ENCODE measurements at places on chromosomes 2 and 18.

- DNase-seq, result no peak
- H3K4me3 ChIP-seq, result no peak overlapping the region
- no peaks in the 10 kb centered on the region for H3K27me3 ChIP-seq
- no peak overlapping the region for H3K27ac ChIP-seq
Measured at GRCh38 chr18:58653814-58654509, 17.3 kb upstream of the MALT1 start.

- peaks cover 24% of the 10 kb centered on the region for H3K4me1 ChIP-seq
- no peak overlapping the region for H3K4me3 ChIP-seq
- no peaks in the 10 kb centered on the region for H3K27me3 ChIP-seq
- peak; percentile 39 for DNase-seq
Measured at GRCh38 chr2:168241208-168241607, 6.2 kb downstream of the STK39 start.

GRCh38 chr2:99348173-99348572 lies 11.0 kb downstream of the EIF5B start:
- no peaks in the 10 kb centered on the region for H3K27me3 ChIP-seq
- H3K27ac ChIP-seq, result no peak overlapping the region
- H3K36me3 ChIP-seq, result no peaks in the 10 kb centered on the region
- H3K4me3 ChIP-seq, result no peak overlapping the region
- no peaks in the 10 kb centered on the region for H3K4me1 ChIP-seq
- DNase-seq, result no peak

- H3K4me3 ChIP-seq, result no peak overlapping the region
- peaks cover 42% of the 10 kb centered on the region for H3K4me1 ChIP-seq
- no peak for DNase-seq
- H3K27me3 ChIP-seq, result no peaks in the 10 kb centered on the region
- no peak overlapping the region for H3K27ac ChIP-seq
Measured at GRCh38 chr2:239234191-239235175, 166.3 kb downstream of the HDAC4 start.

- peak overlapping the region; percentile 93 for H3K27ac ChIP-seq
- H3K27me3 ChIP-seq, result no peaks in the 10 kb centered on the region
- DNase-seq, result no peak
- H3K4me1 ChIP-seq, result peaks cover 22% of the 10 kb centered on the region
Measured at GRCh38 chr2:18560797-18561085, 288 bp upstream of the RDH14 start.

DNA sequence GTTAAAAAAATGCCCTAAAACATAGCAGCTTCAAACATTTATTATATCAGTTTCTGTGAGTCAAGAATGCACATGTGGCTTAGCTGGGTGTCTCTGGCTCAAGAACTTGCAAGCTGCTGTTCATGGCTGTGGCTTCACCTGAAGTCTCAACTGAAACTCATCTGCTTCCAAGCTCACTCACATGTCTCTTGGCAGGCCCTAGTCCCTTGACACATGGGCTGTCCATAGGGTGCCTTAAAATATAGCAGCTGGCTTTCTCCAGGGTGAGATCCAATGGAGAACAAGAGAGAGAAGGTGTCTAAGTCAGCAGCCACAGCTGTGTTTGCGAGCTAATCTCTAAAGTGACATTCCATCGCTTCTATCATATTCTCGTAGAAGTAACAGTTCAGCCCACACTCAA lies 152.8 kb downstream of the DSEL start:
- peaks cover 2% of the 10 kb centered on the region for H3K4me1 ChIP-seq
- no peak overlapping the region for H3K4me3 ChIP-seq
- H3K36me3 ChIP-seq, result no peaks in the 10 kb centered on the region
- no peak for DNase-seq

DNA sequence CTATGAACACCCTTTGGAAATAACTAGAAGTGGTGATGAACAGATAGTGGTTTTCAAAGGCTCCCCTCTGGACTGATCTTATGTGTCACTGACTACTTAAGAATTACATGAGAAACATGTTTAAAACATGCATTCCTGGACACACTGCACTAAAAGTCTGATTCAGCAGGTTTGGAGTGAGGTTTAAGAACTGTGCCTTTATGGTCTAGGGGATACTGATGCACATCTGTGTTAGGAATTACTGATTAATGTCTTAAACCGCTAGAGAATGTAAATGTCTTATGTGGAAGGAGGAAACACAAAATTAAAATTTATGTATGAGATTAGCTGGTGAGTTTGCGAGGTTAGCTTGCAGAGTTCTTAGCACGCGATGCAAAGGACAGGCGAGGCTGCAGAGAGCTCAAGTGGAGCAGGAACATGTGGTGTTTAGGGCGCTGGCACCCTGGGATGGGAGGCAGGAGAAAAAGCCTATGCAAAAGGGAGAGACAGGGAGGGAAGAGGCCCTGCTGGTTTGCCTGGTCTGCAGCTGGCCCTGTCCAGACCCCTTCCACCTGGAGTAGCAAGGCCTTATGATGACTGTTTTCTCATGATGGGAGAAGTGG lies 11.7 kb downstream of the SH3YL1 start:
- DNase-seq, result no peak
- H3K27me3 ChIP-seq, result no peaks in the 10 kb centered on the region
- peaks cover under 1% of the 10 kb centered on the region for H3K4me1 ChIP-seq

DNA sequence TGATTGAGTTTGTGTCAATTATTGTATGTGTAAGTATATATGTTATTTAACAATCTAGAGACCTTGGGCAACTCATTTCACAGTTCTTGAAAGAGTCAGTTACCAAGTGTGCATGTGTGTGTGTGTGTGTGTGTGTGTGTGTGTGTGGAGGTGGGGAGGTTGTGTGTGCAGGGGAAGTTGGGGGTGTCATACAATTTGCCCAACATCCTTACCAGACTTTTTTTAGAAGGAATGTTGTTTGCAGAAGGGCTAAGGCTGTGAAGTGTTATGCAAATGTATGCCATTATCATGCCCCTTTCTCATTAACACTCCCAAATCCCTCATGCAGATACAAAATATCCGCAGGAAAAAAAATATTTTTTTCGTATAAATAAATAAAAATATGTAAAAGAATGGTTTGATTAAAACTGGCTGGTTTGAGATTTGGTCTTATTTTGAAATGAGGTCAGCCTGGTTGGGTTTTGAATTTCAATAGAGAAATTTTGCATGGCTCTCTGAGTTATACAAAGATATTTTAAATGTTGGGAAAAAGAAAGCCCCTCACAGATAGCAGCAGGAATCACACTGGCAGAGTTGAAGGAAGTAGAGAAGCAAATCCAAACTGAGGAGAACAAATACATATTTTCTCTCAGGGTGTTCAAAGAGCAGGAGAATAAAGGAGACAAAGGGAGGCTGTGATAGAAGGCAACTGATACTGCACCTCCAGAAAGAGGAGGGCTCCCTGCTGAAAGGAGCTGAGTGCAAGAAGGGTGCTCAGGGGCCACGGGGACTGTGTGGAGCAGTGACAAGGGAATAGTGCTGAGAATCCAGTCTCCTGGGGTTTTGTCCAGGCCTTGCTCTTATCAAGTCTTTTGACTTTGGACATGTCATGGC lies 1365.5 kb upstream of the CELF4 start:
- no peaks in the 10 kb centered on the region for H3K27me3 ChIP-seq
- no peak overlapping the region for H3K4me3 ChIP-seq
- no peaks in the 10 kb centered on the region for H3K36me3 ChIP-seq

DNA sequence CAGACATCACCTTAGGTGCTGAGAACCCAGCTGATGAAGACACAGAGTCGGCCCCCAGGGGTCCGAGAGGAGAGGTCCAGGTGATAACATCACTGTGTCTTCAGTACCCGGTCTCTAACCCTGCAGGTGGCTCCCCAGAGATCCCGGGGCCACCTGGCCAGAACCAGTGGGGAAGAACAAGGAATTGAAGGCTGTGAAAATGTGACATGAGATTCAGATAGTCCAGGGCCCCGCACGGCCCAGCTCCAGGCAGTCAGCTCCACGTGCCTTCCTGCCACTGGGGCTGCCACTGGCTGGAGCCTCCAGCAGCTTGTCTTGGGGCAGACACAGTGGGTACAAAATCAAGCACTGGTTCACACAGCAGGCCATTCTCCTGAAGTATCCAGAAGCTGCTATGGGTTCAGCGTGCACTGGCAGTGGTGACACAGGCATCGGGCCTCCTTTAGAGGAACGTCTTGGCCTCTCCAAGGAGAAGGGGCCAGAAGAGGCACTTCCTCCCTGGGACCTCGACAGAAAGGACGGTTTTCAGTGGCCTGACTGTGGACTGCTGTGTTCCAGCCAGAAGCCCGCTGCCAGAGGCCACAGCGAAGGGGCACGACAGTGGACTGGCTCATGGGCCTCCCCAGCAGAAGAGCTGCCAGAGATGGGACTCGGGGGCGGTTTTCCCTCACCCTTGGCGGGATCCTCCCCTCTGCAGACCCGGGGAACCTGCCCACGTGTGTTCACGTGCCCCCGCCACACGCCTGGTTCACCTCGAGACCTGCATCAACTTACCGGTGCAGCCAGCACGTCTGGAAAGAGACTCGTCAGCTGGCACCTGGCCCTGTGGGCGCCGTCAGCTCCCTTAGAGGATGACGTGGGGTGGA lies 150.4 kb downstream of the HDAC4 start:
- H3K36me3 ChIP-seq, result no peaks in the 10 kb centered on the region
- H3K27me3 ChIP-seq, result no peaks in the 10 kb centered on the region
- H3K27ac ChIP-seq, result no peak overlapping the region
- H3K4me1 ChIP-seq, result peaks cover 40% of the 10 kb centered on the region
- DNase-seq, result no peak

DNA sequence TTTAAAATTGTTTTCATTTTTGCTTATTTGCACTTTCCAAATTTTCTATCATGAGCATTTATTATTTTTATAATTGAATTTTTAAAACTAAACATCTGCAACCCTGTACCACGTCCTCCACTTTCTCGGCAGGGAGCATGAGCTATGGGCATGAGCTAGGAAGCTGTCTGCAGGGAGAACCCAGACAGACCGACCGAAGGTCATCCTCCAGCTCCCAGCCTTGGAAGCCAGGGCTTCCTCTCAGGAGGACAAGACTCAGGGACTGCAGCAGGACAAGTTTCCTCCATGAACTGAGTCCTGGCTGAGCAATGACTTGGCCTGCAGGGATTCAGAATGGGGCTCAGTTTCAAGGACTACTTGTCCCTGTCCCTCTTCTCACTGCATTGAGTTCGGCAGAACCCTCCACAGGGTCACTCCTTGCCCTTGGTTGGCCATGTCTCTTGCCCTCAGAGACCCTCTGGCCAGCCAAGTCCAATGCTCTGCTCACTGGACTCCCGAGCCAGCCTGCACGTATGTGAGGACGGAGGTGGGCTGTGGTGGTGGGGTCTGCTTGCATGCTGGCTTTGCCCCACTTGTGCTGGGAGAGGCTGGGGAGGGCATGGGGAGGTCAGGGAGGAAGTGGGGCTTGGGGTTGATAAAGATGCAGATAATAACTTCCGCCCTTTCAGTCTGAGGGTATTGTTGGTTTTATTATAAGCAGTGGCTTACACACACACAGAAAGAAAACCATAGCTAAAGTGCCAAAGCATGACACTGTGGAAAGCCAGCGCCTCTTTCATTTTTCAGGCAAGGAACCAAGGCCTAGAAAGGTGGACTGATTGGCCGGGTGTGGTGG lies 6.6 kb downstream of the NMUR1 start:
- H3K27me3 ChIP-seq, result no peaks in the 10 kb centered on the region
- H3K4me1 ChIP-seq, result no peaks in the 10 kb centered on the region
- H3K27ac ChIP-seq, result no peak overlapping the region
- no peaks in the 10 kb centered on the region for H3K36me3 ChIP-seq
- H3K4me3 ChIP-seq, result no peak overlapping the region
- DNase-seq, result no peak

GRCh38 chr2:211132573-211132972 lies 576.2 kb downstream of the CPS1 start:
- no peaks in the 10 kb centered on the region for H3K4me1 ChIP-seq
- H3K36me3 ChIP-seq, result no peaks in the 10 kb centered on the region

GRCh38 chr2:127155028-127155581 lies 48.2 kb upstream of the BIN1 start:
- no peak for DNase-seq
- no peak overlapping the region for H3K4me3 ChIP-seq
- peaks cover 10% of the 10 kb centered on the region for H3K4me1 ChIP-seq
- no peaks in the 10 kb centered on the region for H3K27me3 ChIP-seq
- no peaks in the 10 kb centered on the region for H3K36me3 ChIP-seq
- H3K27ac ChIP-seq, result no peak overlapping the region

DNA sequence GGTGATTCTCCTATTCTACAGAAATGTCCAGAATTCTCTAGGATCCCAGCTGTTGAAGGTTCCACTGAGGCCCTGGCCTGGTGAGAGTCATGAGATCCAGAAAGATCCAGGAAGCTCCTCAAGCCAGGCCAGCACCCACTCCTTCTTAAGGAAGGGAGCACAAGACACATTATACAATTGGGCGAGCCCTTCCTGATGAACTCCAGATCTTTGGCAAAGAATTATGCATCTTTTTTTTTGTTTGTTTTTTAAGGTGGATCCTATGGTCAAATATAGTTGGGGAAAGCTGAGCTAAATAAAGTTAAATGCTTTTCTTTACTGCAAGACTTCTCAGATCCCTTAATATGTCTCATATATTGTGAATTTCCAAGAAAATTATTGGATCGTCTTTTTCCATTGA lies 37.0 kb upstream of the LOXHD1 start:
- H3K4me3 ChIP-seq, result no peak overlapping the region
- no peaks in the 10 kb centered on the region for H3K36me3 ChIP-seq
- no peak overlapping the region for H3K27ac ChIP-seq
- no peaks in the 10 kb centered on the region for H3K27me3 ChIP-seq

GRCh38 chr2:70816726-70817125 lies 3.7 kb downstream of the CLEC4F start:
- no peaks in the 10 kb centered on the region for H3K27me3 ChIP-seq
- no peaks in the 10 kb centered on the region for H3K4me1 ChIP-seq
- no peak for DNase-seq
- H3K36me3 ChIP-seq, result no peaks in the 10 kb centered on the region

GRCh38 chr2:159375241-159375640 lies 88.7 kb upstream of the WDSUB1 start:
- H3K4me1 ChIP-seq, result no peaks in the 10 kb centered on the region
- no peaks in the 10 kb centered on the region for H3K27me3 ChIP-seq
- H3K36me3 ChIP-seq, result peaks cover 37% of the 10 kb centered on the region

GRCh38 chr2:136284226-136285119 lies 166.5 kb upstream of the CXCR4 start:
- no peak overlapping the region for H3K4me3 ChIP-seq
- H3K27me3 ChIP-seq, result no peaks in the 10 kb centered on the region
- no peaks in the 10 kb centered on the region for H3K4me1 ChIP-seq
- no peak for DNase-seq
- H3K27ac ChIP-seq, result no peak overlapping the region

- no peaks in the 10 kb centered on the region for H3K4me1 ChIP-seq
- H3K27ac ChIP-seq, result no peak overlapping the region
- H3K27me3 ChIP-seq, result peaks cover 22% of the 10 kb centered on the region
- H3K36me3 ChIP-seq, result no peaks in the 10 kb centered on the region
- no peak overlapping the region for H3K4me3 ChIP-seq
Measured at GRCh38 chr2:236657801-236658200, 88.2 kb downstream of the ACKR3 start.

- H3K4me1 ChIP-seq, result no peaks in the 10 kb centered on the region
- no peak overlapping the region for H3K27ac ChIP-seq
- H3K27me3 ChIP-seq, result no peaks in the 10 kb centered on the region
- no peak overlapping the region for H3K4me3 ChIP-seq
- no peaks in the 10 kb centered on the region for H3K36me3 ChIP-seq
- DNase-seq, result no peak
Measured at GRCh38 chr2:64336171-64336570, 117.8 kb upstream of the LGALSL start.

GRCh38 chr2:167492486-167492885 lies 604.2 kb downstream of the XIRP2 start:
- DNase-seq, result no peak
- H3K27me3 ChIP-seq, result no peaks in the 10 kb centered on the region

GRCh38 chr18:48402953-48403352 lies 6.2 kb downstream of the ZBTB7C start:
- no peak for DNase-seq
- no peak overlapping the region for H3K27ac ChIP-seq
- no peak overlapping the region for H3K4me3 ChIP-seq
- H3K4me1 ChIP-seq, result no peaks in the 10 kb centered on the region

All from SK-N-SH (cell line).